Activated naive CD4-positive, alpha-beta T cell (primary cell): ENCODE measurements at places on chromosomes 11 and 22.

DNA sequence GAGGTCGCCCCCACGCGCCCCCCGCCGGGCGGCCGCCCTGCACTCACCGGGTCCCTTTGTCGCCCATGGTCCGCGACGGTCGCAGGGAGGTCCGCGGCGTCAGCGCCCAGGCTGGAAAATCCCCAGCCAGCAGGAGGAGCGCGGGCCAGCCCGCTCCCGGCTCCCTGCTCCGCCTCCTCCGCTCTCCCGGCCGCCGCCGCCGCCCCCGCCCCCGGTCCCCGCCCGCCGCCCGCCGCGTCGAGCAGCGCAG is at the start of gene ARRB1:
Gene ARRB1, minus strand, starts transcription at position 121 of the 250 bp plus-strand sequence. Its CDS starts 54 bp downstream, at position 67.
- no peak for DNase-seq

DNA sequence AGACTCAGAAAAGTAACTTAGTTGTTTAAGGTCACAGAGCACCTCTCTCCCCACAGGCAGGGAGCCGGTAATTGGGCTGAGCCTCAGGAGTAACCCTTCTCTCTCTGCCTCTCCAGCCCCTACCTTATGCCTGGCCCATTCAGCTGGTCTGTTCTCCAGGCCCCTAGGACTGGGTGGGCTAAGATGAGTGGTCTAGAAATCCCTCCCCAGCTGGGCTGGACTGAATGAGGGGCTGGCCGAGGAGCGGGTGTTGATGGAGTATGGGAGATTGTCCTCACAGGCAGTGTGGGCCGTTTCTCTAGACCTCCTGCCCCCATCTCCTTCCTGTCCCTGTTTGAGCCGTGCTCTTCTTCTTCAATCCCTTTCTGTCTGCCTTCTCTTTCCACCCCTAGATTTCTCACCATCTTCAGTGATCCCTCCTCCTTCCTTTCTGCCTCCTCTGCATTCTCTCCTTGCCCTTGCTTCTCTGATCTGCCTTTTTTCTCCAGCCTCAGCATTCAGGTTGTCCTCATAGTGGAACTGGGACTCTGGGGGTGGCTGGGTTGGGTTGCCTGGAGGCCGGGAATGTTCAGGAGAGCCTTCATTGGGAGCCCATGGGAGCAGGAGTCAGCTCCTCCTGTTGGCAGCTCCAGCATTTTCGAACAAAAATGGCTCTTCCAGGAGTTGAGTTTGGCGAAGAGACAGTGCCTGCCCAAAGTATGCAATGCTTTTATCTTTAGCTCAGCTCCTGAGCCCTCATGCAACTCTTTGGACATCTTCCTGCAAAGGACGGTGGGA is 7.6 kb downstream of the ST3GAL4 start:
- DNase-seq: no peak

- no peak for DNase-seq
Observed at GRCh38 chr22:49956914-49957825, 3.4 kb upstream of the PIM3 start.

- no peak for DNase-seq
Observed at GRCh38 chr11:2089536-2090165, 49.5 kb downstream of the IGF2 start.

DNA sequence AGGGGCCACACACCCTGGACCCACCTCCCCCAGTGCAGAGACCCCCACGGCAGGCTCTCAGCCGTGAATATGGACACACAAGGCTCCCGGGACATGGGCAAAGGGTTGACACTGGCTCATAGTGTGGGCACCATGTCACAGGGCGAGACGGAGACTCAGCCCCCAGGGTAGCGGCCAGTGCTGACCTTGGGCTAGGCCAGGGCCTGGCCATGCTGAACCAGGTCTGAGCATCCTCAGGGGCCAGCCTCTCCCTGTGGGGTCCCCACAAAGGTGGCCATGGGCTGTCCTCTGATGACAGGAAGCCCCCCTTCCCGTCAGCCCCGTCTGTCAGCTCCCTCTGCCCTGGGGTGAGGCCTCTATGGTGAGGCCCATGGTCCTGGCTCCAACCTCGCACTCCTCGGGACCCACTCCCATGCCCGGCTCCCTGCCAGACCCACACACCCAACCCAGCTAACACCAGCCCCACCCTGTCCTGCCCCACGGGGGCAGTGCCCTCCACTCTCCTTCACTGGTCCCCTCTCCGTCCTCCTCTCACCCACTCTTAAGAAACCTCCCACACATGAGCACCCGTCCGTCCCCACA is 19.0 kb upstream of the PRODH start:
- DNase-seq: no peak

DNA sequence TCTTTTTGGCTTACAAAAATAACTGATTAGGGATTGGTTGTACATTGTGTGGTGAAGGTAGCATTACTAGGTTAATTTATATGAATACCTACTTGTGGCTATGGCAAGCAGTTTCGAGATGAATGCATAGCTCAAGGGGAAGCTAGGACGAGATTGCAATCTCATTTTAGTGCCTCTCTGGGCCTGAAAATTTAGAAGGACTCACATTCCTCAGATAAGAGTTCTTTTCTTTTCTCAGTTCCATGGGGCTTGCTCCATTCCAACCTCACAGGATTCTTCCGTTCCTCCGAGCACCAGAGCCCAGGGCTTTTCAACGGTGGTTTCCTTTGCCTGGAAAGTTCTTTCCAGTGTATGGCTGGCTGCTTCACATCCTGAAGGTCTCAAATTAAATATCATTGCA is 82.1 kb downstream of the CECR2 start:
- no peak for DNase-seq

DNA sequence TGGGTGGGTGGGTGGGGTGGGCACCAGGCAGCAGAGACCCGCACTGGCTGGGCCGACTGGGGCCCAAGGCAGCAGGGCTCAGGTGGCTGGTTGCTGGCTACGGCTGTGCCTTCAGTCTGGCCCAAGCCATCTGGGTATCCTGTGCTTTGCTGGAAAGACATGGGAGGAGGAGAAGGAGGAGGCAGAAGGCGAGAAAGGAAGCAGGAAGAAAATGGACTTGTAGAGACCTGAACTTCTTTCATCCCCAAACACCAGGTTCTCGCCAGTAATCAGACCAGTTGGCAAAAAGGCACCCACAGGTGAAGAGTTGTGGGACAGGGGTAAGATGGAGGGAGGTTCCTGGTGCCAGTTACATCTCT is 78.8 kb downstream of the IGLL1 start:
- no peak for DNase-seq

- no peak for DNase-seq
Observed at GRCh38 chr11:17786824-17787525, 52.4 kb downstream of the KCNC1 start.

DNA sequence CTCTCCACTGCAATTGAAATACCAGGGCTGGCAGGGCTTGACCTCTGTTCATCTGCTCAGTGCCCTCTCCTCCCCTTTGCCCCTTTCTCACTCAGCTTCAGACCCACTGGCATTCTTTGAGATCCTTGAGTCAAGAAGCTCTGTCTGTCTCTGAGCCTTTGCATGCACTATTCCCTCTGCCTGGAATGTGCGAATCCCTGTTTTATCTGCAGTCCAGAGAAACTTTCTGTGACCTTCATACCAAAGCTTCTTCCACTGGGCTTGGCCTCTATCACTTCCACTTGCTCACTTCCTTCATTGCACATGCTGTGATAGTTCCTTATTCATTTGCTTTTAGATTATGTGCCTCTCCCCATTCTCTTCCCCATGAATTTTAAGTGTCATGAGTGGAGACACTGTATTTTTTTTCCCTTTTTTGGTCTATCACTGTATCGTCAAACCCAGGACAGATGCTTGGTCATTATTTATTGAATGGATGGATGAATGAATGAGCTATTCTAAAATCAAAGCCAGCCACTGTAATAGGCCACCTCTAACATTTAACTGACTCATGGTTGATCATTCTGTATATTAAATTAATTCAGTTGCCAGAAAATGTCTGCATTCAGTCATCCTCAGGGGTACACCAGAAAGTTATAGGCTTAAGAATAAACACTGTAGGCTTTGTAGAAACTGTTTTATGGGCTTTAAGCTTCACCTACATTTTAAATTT is 88.7 kb upstream of the TIMP3 start:
- no peak for DNase-seq

GRCh38 chr11:47466201-47466600 is 17.3 kb upstream of the RAPSN start:
- DNase-seq: no peak

DNA sequence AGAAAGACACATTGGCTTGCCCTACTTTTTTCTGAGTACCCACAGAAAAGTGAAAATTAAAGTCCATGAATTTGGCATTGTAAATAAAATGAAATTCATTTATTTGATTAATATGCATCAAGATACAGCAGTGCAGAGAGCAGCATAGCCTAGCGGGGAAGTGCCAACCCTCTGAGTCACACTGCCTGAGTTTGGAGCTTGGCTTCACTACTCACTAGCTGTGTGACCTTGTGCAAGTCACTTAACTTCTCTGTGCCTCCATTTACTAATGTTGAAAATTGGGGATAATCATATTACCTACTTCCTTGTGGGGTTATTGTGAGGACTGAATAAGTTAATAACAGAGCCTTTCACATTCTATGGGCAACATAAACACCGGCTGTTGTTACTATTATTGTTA is 111.5 kb upstream of the CSNK2A3 start:
- no peak for DNase-seq

- DNase-seq: no peak
Observed at GRCh38 chr22:35051013-35051535, 14.9 kb upstream of the ISX start.

GRCh38 chr11:91527380-91528030 is 697.1 kb upstream of the FAT3 start:
- DNase-seq: no peak

DNA sequence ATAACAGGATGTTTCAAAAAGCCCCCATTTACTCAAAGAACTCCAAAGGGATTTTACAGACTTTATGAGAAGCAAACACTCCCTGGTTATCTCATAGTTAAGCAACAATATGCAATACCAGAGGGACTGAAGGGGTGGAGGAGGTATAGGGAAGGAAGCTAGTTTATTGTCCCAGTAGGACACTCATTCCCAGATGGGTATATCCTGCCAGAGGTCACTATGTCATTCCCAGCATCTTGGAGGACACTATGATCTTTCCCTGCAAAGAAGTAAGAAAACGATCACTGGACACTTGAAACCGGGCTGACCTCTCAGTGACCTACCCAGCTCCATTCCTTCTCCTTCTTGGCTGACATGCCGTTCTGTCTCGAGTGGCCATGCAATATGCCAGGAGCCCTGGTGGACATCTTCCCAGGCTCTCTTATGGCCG is 114.5 kb downstream of the NAT10 start:
- no peak for DNase-seq

DNA sequence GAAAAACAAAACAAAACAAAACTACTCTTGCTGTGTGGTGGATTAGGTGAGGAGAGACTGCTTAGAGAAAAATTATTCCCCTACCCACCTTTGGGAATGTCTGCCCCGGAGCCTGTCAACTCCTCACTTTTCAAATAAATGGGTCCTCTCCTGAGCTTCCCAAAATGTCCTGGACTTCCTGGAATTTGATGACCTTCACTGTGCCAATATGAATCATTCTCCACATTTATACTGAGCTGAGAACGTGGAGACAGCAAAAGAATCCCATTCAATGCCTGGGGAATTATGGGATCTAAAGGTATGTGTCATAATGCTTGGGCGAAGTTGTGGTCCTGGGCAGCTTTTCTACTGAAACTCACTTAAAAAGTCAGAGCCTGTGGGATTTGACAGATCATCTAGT is 136.8 kb downstream of the KIF18A start:
- no peak for DNase-seq

GRCh38 chr22:37275134-37275533 is 7.2 kb upstream of the CYTH4 start:
- no peak for DNase-seq

GRCh38 chr11:57422669-57423068 is 4.3 kb downstream of the SLC43A3 start:
- DNase-seq: no peak

DNA sequence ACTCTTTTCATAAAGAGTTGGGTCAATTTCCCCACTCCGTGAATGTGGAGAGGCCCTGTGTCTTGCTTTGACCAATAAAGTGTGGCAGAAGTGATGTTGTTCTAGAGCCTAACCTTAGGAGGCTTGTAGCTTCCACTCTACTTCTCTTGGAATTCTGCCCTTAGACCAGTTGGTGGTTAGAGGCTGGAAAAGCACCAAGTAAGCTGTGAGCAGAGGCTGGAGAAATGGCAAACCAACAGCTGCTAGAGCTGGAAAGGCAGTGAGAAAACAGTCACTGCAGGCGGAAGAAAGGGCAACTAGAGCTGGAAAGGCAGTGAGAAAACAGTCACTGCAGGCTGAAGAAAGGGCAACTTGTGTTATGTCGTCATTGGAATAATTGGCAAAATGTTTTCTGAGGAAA is 29.8 kb upstream of the MSANTD2 start:
- no peak for DNase-seq

GRCh38 chr11:122796128-122796717 is 42.1 kb upstream of the CRTAM start:
- peak; percentile 30 for DNase-seq

DNA sequence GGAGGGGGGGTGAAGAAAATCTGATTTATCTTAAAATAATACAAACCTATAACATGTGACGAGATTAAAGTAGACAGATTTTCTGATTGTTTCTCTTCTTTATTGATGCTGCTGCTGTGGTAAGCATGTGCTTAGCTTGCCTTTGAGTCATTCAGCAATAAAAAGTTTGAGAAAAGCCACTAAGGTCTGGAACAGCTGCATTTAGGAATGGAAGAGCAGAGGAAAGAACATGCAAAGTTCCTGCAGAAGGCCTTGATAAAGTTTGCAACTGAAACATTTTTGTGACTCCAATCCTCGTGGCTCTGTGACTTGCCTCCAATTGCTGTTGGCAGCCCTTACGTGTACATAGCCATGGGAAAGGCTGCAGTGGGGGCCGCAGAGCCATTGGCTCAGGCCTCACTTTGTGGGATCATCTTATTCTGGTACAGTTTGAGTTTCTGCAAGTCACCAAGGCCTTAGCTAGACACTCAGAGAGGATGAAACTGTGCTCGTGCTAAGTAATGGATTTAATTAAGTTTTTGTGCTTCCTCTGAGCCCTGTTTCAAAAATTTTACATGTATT is 370.2 kb downstream of the AASDHPPT start:
- DNase-seq: no peak

DNA sequence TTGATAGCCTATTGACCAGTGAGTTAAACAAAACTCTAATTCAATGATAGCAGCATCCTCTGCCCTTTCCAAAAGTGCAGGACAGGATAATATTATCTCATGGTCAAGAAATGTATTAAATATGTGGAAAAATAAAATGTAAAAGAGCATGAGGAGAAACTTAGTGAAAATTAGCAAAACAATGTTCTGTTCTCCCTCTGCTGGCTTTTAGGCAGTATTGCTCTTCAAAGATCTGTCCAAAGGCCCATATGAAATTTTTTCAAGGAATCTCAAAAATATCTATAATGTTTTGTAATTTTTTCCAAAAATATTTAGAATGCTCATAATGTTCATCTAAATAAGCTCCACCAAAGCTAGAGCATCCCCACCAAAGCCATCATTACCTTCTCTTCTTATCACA is 8.3 kb upstream of the ARL14EP start:
- DNase-seq: no peak
